ENCODE measurements at places on chromosomes 2 and 18. TPM values are rescaled to one million over a fixed set of nuclear protein-coding genes. Genes with fewer than 3 reads are reported as not detected.

Gene BOLA3
- total RNA-seq, result 103 TPM

Gene FAM210A
- 20.2 TPM for total RNA-seq

Gene HOXD1
- total RNA-seq, result not detected

Gene CYP26B1
- total RNA-seq, result not detected

GRCh38 chr2:150129921-150130575, 357.4 kb downstream of the RND3 start:
- no peaks in the 10 kb centered on the region for H3K36me3 ChIP-seq
- no peak overlapping the region for H3K27ac ChIP-seq
- no peak overlapping the region for H3K4me3 ChIP-seq
- DNase-seq, result no peak
- no peaks in the 10 kb centered on the region for H3K4me1 ChIP-seq

DNA sequence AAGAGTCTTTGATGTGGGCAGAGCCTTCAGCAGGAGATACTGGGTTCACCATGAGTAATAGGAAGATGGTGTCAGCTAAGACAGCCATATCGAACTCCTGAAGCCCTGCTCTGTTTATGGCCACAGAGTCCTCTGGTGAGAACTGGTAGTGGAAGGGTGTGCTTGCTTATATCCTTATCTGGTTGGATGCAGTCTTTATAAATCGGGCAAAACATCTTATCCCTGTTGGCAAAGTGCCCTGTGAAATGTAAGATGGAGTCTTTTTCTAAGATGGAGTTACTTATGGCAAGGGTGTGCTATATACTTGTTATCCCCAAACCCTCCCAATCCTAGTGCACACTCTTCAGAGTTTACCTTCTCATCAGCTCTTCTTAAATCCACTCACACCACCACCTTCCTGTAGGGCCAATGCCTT, 190.8 kb upstream of the PARD3B start:
- H3K4me3 ChIP-seq, result no peak overlapping the region
- no peak for DNase-seq
- no peak overlapping the region for H3K27ac ChIP-seq
- no peaks in the 10 kb centered on the region for H3K36me3 ChIP-seq
- peaks cover 13% of the 10 kb centered on the region for H3K27me3 ChIP-seq

DNA sequence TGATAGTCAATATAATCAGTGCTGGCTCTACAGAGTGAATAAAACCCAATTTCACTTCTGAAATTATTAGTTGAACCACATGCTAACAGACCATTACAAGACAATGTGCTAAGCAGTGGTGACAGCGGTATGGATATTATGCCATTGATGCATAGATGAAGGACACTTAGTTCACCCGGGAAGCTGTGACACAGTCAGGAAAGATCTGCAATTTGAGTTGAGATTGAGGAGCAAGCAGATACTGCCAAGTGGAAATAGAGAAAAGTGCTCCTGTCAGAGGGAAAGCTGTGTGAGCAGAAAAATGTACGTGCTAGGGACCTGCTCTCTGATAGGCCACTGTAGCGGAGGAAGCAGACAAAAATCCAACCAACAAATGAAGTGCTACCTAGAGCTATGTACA, 529.5 kb upstream of the CDH2 start:
- no peaks in the 10 kb centered on the region for H3K27me3 ChIP-seq
- no peak overlapping the region for H3K4me3 ChIP-seq
- H3K27ac ChIP-seq, result no peak overlapping the region

DNA sequence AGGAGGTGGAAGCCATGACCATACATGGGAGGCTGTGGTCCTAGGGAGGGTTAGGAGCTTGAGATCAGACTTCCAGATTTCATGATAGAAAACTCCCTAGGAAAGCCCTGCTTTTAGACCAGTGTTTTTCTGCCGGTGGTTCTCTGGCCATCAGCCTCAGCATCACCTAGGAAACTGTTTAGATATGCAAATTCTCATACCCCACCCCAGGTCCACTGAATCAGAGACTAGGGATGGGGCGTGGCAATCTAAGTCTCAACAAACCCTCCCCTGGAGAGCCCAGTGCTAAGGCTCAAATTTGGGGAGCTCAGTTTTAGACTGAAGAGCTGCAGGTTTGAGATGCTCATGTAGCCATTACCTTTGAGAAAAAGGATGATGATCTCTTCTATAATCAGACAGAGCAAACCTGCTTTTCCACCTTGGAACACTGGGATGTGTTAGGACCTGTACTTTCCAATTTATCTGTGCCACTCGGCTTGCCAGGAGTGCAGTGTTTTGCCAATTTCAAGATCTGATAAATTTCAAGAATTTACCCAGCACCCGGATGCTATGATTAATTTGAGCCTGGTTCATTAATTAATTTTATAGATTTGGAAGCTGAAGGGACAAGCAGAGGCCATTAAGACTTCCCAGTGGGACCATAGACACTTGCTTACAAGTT, 31.5 kb upstream of the LYPD6B start:
- H3K4me1 ChIP-seq, result no peaks in the 10 kb centered on the region
- no peak for DNase-seq
- H3K36me3 ChIP-seq, result peaks cover 17% of the 10 kb centered on the region
- H3K27me3 ChIP-seq, result no peaks in the 10 kb centered on the region
- no peak overlapping the region for H3K4me3 ChIP-seq

Gene ARHGEF4
- total RNA-seq, result 2.6 TPM

Gene IHH
- not detected for total RNA-seq

DNA sequence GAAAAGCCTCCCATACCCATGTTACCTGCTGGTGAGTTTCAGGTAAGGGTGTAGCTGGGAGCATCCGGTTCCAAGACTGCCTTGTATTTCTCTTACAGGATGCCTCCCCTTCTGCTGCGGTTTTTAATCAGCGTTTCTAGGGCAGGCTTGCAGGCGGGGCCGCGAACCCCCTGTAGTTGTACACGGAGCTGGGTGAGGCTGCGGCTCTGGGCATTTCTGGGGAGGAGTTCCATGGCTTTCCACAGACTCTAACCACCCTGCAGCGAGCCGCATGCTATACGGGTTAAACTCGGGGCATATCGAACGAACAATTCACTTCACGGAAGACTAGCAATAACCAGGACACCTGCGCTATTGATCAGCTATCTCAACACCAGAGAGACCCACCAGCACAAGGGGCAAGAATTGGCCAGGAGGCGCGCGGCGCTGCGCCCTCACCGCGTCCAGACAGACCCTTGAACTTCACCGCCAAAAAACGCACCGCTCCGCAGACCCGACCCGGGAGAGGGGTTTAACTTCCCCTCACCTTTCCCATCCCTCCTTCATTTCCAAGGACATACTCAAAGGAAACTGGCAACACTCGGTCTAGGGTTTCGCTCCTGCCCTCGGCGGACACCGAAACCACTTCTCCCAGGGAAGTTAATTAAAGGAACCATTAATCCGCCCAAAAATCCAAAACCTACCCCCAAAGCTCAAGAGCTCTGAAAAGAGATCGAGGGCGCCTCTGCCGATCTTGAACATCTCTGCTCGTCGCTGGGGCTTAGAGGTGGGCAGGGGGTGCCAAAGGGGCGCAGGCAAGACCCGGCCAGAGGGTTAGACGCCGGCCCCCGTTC, 909 bp downstream of the TGFA start:
- peaks cover 14% of the 10 kb centered on the region for H3K4me1 ChIP-seq
- H3K36me3 ChIP-seq, result no peaks in the 10 kb centered on the region
- peak overlapping the region; percentile 78 for H3K4me3 ChIP-seq
- peak; percentile 14 for DNase-seq
- H3K27me3 ChIP-seq, result peaks cover 11% of the 10 kb centered on the region
- no peak overlapping the region for H3K27ac ChIP-seq

Gene ASB18
- total RNA-seq, result not detected

Gene SP140L
- 44.7 TPM for total RNA-seq

Gene MAP2
- 0.20 TPM for total RNA-seq

Gene KHK
- 9.5 TPM for total RNA-seq

Gene DPYSL5
- 0.07 TPM for total RNA-seq

GRCh38 chr2:149034406-149034805, 4.1 kb upstream of the LYPD6B start:
- DNase-seq, result no peak
- no peaks in the 10 kb centered on the region for H3K36me3 ChIP-seq
- peaks cover 2% of the 10 kb centered on the region for H3K4me1 ChIP-seq
- peaks cover 33% of the 10 kb centered on the region for H3K27me3 ChIP-seq
- H3K27ac ChIP-seq, result no peak overlapping the region

DNA sequence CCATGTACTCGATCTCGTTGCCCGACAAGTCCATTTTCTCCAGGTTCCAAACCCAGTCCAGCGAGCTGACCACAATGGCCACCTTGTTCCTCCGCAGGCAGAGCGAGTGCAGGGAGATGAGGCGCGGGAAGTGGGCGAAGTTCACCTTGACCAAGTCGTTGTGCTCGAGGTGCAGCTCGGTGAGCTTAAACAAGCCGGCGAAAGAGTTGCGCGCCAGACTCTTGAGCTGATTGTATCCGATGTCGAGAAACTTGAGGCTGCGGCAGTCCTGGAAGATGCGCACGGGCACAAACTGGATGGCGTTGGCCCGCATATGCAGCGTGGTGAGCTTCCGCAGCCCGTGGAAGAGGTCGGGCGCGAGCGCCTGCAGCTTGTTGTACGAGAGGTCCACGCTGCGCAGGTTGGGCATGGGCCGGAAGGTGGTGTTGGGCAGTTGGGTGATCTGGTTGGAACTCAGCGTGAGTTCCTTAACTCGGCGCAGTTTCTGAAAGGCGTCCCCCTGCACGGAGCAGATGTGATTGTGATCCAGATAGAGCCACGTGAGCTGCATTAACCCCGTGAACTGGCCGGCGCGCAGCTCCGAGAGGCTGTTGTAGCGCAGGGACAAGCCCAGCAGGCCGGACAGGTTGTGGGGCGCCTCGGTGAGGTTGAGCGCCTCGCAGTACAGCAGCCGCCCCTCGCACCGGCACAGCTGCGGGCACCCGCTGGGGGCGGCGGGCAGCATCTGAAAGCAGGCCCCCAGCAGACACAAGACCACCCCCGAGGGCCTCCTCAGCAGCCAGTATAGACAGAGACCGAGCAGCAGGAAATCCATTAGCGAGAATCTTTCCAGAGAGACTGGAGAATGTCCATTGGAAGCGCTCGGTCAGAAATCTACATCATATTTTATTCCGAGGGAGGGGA, 1.3 kb downstream of the LRRTM1 start:
- no peak overlapping the region for H3K27ac ChIP-seq
- peaks cover 4% of the 10 kb centered on the region for H3K4me1 ChIP-seq
- H3K4me3 ChIP-seq, result no peak overlapping the region
- peaks cover 1% of the 10 kb centered on the region for H3K36me3 ChIP-seq

- peaks cover 67% of the 10 kb centered on the region for H3K36me3 ChIP-seq
- H3K27ac ChIP-seq, result no peak overlapping the region
- H3K4me3 ChIP-seq, result no peak overlapping the region
- H3K4me1 ChIP-seq, result no peaks in the 10 kb centered on the region
Observed at GRCh38 chr2:11813951-11814350, 67.5 kb downstream of the LPIN1 start.

GRCh38 chr2:33913071-33913616, 314.0 kb upstream of the FAM98A start:
- peaks cover 2% of the 10 kb centered on the region for H3K27me3 ChIP-seq
- DNase-seq, result no peak
- no peak overlapping the region for H3K4me3 ChIP-seq
- H3K27ac ChIP-seq, result no peak overlapping the region
- no peaks in the 10 kb centered on the region for H3K36me3 ChIP-seq
- no peaks in the 10 kb centered on the region for H3K4me1 ChIP-seq

GRCh38 chr2:79966882-79967281, 337.7 kb downstream of the LRRTM1 start:
- H3K4me3 ChIP-seq, result no peak overlapping the region
- no peaks in the 10 kb centered on the region for H3K4me1 ChIP-seq
- H3K27me3 ChIP-seq, result no peaks in the 10 kb centered on the region

DNA sequence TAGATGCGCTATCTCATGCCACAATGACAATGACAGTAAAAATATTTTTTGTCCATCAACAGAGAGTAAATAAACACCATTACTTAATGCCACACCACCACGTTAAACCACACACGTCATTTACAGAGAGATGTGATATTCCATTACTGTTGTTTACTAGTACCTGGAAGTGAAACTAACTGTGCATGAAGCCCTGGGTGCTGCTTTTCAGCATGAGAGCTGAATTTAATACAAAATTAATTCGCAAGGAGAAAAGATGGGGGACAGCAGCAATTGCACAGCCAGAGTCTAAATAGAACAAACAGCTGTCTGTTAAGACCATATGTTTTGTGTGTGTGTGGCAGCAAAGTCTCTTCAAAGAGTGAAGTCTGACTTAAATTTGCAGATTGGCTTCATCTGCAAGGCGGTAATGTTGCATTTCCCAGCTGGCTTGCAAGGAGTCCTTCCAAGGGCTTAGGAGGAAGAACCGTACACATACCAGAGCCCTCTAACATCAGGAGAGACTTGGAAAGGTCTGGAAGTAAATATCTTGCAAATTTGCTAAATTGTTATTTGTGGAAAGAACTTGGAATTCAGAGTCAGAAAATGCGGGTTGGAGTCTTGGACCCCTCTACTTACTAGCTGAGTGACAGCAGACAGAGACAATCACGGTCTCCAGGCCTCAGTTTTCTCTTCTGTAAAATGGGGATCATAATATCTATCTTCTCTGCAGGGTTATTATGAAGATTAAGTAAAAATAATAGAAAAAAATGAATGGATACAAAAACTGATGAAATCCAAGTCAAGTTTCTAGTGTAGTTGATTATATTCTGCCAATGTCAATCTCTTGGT, 127.6 kb downstream of the ALPK2 start:
- H3K27ac ChIP-seq, result no peak overlapping the region
- peaks cover 16% of the 10 kb centered on the region for H3K4me1 ChIP-seq
- no peak overlapping the region for H3K4me3 ChIP-seq
- H3K27me3 ChIP-seq, result peaks cover 8% of the 10 kb centered on the region
- no peaks in the 10 kb centered on the region for H3K36me3 ChIP-seq

GRCh38 chr18:48342581-48342980, 66.6 kb downstream of the ZBTB7C start:
- no peaks in the 10 kb centered on the region for H3K4me1 ChIP-seq
- no peak for DNase-seq
- H3K27me3 ChIP-seq, result no peaks in the 10 kb centered on the region

DNA sequence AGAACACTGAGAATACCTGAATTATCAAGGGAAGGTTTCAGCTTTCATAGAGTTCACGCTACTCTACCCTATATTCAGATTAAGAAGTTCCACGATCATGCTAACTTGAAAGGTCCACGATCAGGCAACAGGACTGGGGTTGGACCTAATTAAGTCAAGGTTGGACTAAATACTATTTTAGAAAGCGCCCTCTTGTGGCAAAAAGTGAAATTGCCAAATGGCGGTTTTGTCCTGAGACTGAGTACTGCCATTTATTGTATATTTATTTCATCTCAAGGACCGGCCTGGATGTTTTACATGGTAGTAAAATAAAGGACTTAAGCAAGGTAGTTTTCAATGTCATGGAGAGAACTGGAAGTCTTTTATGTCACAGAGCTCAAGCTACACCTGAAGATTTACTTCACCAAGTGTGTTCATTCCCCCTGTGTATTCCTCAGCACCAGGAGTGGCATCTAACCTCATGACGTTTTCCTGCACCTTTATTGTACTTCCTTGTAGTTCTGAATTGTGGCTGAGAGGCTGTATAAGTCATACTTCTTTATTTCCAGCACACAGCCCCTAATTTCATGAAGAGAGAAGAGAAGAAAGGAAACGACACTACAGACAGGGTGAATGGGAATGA, 56.8 kb downstream of the SRD5A2 start:
- no peaks in the 10 kb centered on the region for H3K36me3 ChIP-seq
- no peak overlapping the region for H3K27ac ChIP-seq
- peaks cover 10% of the 10 kb centered on the region for H3K27me3 ChIP-seq
- no peak overlapping the region for H3K4me3 ChIP-seq
- peak; percentile 74 for DNase-seq
- no peaks in the 10 kb centered on the region for H3K4me1 ChIP-seq

Gene ANKMY1
- 17.4 TPM for total RNA-seq

- peaks cover 34% of the 10 kb centered on the region for H3K36me3 ChIP-seq
- peak overlapping the region; percentile 96 for H3K27ac ChIP-seq
- peak overlapping the region; percentile 96 for H3K4me3 ChIP-seq
- peak; percentile 85 for DNase-seq
Observed at GRCh38 chr2:96142217-96143113, 2.8 kb downstream of the DUSP2 start.

GRCh38 chr2:216877085-216877484, 17.2 kb upstream of the TNP1 start:
- no peaks in the 10 kb centered on the region for H3K27me3 ChIP-seq
- no peaks in the 10 kb centered on the region for H3K36me3 ChIP-seq
- peaks cover 11% of the 10 kb centered on the region for H3K4me1 ChIP-seq

All from activated naive CD4-positive, alpha-beta T cell treated with anti-CD3 and anti-CD28 coated beads for 36 hours (primary cell).